ENCODE measurements at places on chromosomes 12 and 14.

GRCh38 chr14:105472486-105472991 lies 2.1 kb upstream of the CRIP2 start:
- no peak for DNase-seq

DNA sequence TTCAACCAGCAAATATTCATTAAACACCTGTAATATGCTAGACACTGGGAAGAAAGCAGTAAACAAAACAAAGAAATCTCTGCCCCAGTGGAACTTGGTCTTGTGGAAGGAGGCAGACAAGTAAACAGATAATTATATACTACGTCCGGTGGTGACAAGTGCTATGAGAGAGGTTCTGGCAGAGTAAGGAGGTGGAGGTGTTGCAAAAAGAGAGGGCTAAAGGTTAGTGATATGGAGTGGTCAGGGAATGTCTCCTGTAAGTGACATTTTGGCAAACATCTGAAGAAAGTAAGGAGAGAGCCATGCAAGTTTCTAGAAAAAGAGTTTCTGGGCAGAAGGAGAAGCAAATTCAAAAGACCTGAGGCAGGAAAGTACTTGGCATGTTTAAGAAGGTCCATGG lies 73.4 kb downstream of the RIC8B start:
- DNase-seq = no peak

DNA sequence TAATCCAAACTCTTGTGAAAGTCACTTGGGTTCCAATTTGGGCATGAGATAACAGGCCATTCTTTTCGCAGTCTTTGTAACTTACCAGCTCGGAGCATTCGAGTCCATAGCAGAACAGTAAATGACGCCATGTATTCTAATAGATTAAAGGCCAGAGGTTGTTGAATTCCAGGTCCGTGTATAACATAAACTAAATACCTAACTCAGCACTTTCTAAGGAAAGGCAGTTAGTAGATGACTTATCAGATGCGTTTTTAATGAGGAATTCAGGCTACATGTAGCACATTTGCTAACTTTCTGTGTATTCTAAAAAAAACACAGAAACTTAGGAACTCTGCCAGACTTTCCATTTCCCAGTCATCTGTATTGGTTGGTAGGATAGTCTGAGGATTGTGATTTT lies 52.8 kb upstream of the ATF1 start:
- DNase-seq = no peak

DNA sequence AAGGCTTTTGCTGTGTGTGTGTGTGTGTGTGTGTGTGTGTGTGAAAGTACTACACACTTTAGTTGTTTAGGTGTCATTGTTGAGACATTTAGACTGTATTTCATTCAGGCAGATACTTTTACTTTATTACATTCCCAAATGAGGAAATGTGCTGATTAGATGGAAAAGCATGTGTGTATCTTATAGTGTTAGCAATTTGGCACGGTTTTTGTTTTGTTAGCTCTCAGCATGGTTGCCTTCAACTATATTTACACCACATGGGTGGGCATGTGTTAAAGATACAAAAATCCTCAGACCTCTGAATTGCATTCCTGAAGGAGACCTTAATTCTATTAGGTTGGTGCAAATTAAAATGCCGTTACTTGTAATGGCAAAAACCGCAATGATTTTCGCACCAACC lies 879.5 kb downstream of the DIO2 start:
- DNase-seq = no peak

DNA sequence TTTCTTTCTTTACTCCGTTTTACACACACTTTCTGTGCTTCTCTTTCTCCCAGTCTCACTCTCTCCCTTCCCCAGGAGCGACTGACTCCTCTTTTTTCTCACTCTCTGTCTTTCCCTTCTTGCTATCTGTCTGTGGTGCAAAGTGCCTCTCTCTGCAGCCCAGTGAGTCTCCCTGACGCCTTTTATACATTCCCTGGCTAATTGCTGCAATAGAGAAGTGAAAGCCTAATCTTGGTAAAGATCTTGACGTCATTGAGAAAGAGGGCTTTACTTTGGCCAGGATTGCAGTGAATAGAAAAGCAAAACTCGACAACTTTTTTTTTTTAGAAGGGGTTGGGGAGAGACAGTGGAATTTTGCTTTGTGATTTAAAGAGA lies 706 bp upstream of the DIO2 start:
- no peak for DNase-seq

DNA sequence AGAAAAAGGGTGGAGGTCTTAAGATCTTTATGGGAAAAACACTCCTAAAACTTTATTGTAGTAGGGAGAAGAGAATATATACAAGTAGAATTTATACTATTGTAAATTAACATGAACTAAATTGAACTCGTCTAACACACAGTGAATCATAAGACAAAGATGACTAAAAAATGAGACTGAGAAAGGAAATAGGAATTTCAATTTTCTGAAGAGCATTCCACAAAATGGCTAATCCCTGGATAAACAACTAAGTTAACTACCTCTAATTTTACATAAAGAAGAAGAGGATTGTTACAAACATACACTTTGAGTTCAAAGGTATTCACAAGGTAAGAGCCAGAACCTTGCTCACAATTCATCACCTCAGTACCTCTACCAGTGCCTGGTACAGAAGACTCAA lies 2.0 kb downstream of the MAP4K5 start:
- DNase-seq = no peak

DNA sequence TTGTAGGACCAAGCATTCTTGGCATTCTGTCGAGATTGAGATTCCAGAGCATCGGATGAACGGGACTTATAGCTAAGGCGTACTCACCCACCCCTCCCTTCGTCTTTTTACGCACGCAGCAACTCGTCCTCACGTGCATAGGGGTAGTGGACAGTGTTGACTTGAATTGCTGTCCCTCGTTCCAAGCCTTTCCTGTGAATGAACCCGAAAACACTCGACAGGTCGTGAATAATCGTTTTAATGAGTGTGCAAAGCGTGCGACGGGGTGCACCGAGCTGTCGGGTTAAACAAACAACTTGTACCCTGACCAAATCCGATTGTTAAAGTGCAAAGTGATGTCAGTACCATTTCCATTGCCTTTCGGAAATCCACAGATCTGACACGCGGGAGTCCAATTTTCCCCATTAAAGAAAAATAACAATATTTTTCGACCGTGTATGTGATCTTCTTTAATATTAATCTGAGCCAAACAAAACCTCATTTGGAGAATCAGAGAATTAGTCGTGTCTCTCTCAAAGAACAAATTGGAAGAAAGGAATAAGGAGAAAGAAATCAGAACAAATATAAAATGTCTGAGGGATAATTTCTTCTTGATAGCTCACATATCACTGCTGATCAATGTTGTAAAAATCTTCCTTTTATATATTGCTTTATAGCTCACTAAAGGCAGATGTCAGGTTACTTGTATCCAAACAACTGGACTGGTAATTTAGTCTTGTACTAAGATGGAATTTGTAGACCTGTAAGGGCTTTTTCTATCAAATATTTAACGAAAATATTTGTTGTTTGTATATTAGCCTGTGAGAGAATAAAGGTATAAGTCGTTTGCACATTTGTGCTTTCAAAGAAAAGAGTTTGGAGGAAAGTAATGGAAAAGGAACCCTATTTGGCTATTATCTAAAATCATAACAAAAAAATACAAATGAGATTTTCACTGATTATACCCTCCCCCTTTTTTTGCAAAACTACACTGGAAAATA lies 11.8 kb downstream of the FOXG1 start:
- no peak for DNase-seq

- DNase-seq = no peak
These were observed 170.9 kb downstream of the DUSP6 start for GRCh38 chr12:89181271-89181920.

- no peak for DNase-seq
These were observed 1.4 kb downstream of the BICDL1 start for GRCh38 chr12:119990382-119990874.

DNA sequence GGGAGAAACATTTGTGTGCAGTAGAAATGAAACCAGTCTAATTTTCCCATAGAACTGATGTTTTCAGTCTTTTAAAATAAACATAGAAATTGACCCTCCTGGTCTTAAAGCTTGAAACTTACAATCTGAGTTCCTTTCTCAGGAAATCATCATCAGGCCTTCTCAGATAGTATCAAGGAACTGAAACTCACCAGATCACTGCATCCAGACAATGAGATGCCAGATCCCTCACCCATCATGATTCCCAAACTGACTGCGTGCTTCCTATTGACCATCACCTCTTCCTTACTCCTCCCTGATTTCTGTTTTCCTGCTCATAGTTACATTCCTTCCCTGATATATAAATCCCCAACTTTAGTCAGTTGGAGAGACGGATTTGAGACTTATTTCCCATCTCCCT lies 195.0 kb upstream of the AMIGO2 start:
- DNase-seq = no peak

DNA sequence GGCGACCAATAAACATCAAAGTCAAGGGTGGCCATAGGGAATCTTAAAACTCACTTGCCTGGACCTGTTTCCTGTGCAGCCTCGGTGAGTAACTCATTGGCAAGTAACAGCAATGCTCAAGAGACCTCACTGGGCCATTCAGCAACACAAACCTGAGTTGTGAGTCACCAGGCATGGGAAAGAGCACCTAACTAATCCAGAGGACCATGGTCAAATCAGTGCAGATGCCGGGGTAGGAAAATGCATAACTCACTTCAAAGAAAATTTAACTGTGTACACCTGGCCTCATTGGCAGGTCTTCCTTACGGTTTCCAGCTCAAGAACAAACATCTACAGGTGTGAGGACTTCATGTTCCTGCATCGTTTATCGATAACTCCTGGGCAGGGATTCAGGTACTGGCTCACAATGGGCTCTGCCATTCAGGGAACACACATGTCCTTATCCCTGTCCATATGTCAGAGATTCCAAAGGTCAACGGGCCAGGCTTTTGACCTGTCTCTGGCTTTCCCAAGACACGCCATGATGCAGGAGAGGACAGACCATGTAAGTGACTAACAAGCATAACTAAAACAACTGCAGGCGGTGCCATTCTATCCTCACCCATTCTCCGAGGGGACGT lies 211.8 kb downstream of the ANO2 start:
- no peak for DNase-seq

GRCh38 chr14:22007363-22007762 lies 333.7 kb upstream of the OR4E1 start:
- DNase-seq = no peak

DNA sequence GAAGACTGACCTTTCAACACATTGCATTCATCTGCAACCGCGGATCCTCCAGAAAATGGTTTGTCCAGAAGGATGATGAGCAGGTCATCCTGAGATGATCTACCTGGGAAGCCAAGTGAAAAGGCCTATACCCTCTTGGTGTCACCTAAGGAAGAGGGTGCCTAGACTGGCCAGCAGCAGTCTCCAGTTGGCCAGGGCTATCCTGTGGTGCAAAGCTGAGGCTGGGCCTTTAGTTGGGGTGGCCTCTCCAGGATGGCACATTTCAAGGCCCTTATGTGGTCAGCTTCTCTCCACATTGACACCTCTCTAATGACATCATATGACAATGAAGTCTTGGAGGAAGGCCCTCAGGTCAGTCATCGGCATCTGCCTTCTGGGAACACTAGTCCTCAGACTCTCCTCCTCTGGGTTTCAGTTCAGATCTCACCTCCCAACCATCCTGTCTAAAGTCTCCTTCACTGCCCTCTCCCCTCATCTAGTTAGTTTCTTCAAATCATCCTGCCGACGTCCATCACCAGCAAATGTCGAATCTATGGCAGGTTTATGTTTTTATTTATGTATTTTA lies 3.3 kb upstream of the SLC22A17 start:
- no peak for DNase-seq

- DNase-seq = no peak
These were observed 418.9 kb downstream of the ZFP36L1 start for GRCh38 chr14:68373847-68374444.

GRCh38 chr12:55227643-55228042 lies 6.8 kb downstream of the OR10A7 start:
- no peak for DNase-seq

DNA sequence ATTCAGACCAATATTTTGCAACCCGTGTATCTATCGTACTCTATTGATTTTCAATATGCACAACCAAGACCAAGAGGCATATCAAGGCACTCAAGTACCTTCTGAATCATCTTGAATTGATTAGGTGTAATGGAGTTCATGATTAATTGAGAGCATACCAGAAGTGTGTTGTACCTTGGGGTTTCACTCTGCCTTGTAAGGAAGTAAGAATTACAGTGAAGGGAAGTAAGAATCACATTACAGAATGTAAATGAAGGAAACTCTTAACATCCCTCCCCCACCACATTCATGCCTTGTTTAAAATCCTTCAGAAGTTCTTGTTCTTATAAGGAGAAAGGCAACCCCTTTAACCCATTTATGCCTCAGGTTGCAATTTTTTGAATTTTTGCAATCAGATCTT lies 5.4 kb upstream of the MGAT4C start:
- DNase-seq = no peak

DNA sequence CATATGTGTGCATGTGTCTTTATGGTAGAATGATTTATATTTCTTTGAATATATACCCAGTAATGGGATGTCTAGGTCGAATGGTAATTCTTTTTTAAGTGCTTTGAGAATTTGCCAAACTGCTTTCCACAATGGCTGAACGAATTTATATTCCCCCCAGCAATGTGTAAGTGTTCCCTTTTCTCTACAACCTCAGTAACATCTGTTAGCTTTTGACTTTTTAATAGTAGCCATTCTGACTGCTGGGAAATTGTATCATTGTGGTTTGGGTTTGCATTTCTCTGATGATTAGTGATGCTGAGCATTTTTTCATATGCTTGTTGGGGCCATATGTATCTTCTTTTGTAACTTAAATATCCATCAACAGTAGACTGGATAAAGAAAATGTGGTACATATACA lies 9.4 kb downstream of the OR6C68 start:
- no peak for DNase-seq
